ENCODE measurements at places on chromosomes 16 and 17.

GRCh38 chr17:21214777-21215541 is 998 bp upstream of the TMEM11 start:
- peak; percentile 20 for DNase-seq

DNA sequence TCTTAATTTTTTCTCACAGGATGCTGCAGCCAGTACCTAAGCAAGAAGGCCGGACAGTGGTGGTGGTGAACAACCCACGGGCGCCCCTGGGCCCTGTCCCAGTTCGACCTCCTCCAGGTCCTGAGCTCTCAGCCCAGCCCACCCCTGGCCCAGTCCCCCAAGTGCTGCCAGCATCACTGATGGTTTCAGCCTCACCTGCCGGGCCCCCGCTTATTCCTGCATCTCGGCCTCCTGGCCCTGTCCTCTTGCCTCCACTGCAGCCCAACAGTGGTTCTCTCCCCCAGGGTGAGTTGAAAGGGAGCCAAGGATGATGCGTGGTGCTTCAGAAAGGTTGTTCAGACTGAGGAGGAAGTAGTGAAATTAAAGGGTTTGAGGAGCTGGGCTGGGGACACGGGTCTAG is 21.7 kb downstream of the SRCAP start:
- no peak for DNase-seq

- peak; percentile 52 for DNase-seq
Observed at GRCh38 chr16:79261481-79261940, 339.0 kb downstream of the MAF start.

DNA sequence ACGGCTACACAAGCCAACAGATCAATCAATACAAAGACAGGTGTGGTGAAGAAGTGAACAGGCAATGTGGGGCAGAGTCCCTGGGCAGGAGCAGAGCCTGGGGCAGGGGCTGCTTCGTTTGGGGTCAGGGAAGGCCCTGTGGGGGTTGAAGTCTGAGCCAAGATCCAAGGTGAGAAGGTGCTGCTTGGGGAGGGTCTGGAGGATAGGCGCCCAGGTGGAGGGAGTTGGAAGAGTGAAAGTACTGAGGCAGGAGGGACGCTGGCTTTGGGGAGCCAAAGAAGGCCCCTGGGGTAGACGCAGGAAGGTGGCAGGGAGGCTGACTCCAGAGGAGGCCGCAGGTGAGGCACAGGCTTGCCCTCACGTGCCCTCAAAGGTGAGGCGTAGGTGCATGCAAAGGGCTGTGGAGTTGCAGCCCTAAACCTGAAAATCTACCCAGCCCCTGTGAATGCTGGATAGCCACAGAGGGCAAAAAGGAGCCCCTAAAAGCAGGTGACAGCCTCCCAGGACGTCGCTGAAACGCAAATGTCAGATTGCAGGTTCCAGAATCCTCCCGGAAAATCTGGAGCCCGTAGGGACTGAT is 33.3 kb downstream of the WFDC1 start:
- DNase-seq = no peak

- no peak for DNase-seq
Observed at GRCh38 chr17:1800240-1800639, 29.5 kb downstream of the SMYD4 start.

DNA sequence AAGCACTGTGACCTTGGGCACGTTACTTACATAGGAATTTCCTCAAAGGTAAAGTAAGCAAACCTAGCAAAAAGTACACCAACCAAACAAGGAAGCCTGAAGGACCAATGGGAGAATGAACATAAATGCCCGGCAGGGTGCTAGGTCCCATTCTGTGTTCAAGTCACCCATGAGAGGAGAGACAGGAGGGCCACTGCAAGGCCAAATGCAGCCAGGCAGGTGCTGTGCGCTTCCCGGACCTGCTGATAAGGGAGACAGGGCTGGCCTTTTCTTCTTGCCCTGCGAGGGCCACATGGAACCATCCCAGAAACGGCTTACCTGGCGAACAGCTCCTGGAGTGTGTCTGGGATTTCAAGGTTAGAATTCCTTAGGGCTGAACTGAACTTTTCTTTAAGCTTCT is 69.0 kb downstream of the GTF3C1 start:
- no peak for DNase-seq

- peak; percentile 8 for DNase-seq
Observed at GRCh38 chr17:18921912-18922451, 30.0 kb upstream of the SLC5A10 start.

DNA sequence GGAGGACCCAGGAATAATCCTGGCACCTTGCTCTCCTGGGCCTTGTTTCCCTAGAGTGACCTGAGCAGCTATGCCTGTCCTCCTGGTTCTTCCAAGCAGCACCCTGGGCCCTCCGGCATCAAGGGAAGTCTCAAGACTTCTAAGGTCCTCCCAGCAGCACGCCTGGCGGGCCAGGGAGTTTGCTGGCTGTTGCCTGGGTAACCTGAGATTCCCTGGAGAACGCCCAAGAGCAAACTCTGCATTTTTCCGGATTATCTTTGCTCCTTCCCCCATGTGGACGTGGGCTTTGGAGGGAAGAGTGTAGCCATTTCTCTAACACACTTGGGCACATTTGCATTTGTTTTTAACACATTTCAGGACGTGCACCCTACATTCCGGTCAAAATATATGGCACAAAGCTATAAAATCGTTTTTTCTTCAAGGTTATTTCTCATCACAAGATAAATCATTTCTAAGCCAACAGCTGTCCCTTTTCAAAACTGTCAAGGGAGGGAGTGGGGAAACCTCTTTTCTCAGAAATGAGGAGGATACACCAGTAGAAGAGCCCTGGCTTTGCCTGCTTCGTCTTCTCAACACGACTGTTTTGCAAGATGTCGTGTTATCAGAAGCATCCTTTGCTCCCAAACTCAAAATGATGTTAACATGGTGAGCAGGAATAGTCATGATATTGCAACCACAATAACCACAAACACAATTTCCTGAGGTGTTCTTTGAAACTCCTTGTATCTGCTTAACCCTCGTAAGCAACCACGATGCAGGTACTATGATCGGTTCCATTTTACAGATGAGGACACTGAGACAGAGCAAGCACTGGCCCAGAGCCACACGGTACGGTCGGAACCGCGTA is 116.5 kb downstream of the ADCY9 start:
- no peak for DNase-seq

DNA sequence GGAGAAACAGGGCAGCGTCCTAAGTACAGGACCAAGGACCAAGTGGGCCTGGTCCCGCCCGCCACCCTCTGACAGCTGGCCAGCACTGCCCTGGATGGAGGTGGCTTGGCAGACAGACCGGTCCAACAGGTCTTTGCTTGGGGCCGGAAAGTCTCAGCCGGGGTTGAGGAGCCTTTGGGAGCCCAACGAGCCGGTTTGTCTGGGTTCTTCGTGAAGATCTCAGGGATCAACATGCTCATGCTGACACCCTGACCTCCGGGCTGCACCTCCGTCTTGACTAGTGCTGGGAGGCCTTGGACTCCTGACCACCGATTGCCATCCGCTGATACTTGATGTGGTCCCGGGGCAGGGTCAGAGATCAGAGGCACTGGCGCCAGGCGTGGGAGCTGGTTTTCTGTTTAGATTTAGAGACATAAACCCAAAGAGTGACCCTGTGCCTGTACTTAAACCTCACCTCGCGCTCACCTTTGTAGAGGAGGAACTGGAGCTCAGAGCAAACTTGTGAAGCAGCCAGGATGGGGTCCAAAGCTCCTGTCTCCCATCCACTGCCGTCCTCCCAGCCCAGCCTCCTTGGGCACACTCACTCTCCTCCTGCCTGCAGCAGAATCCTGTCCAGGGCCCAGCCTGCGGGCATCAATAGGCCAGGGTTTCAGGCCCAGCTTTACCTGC is 92.1 kb upstream of the GSE1 start:
- DNase-seq = no peak

DNA sequence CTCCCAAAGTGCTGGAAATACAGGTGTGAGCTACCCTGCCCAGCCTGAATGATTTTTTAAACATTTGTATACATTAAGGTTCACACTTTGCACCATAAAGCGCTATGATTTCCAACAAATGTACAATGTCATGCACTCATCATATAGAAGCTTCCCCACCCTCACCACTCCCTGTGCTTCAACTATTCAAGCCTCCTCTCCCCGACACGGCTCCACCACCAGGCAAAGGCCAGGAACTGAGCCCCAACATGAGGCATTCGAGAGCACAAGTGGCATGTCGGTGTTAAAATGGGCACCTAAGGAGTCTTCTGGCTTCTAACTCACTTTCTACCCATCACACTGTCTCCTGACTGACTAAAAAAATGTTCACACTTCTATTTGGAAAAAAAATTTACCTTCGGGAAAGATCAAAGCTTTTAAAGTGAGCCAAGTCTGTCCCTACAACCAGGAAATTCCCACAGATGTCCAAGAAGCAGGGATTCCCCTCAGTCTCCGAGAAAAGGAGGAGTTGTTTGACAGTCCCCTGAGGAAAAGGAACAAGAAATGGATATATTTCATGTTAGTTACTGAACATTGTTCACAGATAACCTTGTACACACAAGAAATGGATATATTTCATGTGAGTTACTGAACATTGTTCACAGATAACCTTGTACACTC is 37.7 kb downstream of the TMEM204 start:
- no peak for DNase-seq

DNA sequence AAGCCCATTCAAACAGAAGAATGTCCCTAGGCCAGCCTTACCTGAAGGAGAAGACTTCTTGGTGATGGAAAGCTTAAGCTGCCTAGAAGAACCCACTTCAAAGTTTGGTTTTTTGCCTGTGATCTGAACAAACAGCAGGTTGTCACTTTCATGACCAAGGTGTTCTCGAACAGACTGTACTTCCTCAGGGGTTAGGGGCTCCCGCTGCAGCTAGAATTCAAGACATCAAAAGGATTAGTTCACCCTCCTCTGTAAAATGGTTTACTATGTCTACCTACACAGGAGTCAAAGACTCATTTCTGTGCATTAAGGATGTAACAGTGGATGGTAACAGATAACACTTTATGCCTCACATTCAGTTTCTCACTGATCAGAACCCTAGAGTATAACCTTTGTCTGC is 13.2 kb downstream of the CIAPIN1 start:
- DNase-seq = no peak

- no peak for DNase-seq
Observed at GRCh38 chr16:65574326-65574966, 452.6 kb upstream of the CDH11 start.

DNA sequence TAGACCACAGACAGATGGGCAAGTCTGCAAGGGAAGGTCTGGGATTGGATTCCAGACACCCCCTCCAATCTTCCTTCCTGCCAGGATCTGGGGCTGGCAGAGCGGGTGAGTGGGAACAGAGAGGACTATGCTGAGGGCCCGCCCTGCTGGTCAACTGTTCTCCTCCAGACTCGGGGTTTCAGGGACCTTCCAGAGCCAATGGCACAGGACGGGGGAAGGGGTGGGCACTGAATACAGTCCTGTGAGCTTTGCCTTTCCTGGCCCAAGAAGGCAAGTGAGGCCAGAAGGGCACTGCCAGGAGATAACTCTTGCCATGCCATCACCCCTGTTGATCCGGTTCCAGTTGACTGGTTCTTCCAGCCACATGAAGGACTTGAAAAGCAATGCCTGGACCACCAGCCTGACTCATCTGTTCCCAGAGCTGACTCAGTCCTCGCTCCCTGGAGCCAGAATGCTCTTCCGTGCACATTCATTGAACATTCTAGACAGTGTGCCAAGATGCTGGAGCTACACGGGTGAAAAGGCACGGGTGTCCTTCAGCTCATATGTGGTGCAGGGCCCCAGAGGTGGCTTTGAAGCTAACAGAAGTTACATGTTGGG is 533 bp upstream of the MEFV start:
- no peak for DNase-seq

GRCh38 chr16:280991-281659 is 734 bp downstream of the ARHGDIG start:
- DNase-seq = no peak

DNA sequence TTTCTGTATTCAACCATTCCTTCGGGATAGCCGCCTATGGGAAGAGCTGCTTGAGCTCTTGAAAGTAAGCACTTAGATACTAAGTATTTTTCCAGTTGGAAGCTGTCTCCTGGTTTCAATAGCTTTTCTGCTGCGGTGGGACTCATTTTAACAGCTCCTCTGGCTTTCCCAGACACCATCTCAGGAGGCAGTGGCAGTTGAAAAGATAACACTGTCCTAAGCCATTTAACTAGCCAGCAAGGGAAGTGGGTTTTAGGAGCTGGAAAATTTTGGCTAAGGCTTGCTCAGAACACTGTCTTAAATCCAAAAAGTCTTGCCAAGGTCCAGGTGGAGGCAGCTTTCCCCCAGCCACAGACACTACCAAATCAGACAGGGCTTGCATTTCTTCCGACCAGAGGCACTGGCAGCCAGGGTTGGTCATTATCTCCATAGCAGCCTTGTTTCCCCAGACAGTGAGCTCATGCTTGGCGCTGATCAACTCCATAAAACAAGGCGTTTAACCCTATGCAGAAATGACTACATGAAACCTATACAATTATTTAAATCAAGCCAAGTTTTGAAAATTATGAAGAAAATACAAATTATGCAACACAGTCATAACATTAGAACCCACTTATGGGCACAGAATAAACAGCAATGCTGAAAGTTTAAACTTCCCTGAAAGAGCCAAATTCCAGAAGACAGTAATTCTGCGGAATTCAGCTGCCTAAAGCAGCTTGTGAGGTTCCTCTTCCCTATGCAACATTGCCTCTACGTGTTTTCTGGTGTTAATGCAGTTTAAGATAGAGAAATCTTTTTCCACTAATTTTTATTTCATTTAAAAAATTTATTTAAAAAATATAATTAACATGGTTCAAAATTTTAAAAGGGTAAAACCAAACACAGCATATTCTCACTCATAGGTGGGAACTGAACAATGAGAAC is 25.0 kb downstream of the GABARAPL2 start:
- no peak for DNase-seq

DNA sequence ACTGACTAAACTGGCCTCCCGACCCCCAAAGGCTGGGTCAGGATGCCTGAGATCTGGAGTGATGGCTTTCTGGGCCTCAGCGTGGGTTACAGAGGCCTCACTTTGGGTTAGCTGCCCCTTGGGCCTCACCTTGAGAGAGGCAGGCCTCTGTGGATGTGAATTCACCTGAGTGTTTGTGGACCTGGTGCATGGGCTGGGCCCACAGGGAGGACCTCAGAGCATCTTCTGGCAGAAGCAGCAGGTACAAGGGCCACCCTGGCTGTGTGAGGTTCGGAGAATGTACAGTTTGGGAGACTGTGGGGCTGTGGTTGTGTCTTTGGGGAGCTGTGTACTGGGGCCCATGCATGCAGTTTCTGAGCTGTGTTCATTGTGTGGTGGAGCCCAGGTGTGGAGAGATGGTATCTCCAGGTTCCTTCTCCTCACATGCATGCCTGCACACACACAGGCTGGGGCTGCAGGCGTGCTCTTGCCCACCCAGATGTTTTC is 18.3 kb downstream of the RARA start:
- DNase-seq = no peak

GRCh38 chr16:12426122-12426521 is 377.6 kb downstream of the CPPED1 start:
- DNase-seq = no peak

DNA sequence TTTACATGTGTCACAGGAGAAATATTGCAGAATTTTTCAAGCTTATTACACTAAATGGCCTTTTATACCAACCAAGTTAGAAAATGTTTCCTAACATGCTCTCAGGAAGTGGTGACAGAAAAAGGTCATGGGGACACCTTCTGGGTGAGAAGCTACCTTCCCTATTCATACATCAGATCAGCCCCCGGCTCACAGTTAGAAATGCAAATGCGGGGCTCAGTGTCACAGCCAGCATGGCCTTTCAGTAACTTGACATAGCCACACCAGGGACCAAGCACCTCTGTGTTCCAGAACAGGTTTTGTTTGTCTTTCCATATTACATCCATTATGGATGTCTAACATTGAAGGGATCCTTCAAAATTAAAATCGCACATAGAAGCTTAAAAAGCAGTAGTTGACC is 59.5 kb downstream of the CHD9NB start:
- no peak for DNase-seq

GRCh38 chr17:33464669-33465280 is 171.7 kb upstream of the ASIC2 start:
- DNase-seq = no peak

- no peak for DNase-seq
Observed at GRCh38 chr16:28597692-28598261, 927 bp upstream of the SULT1A2 start.
